ENCODE measurements at places on chromosomes 6 and 20.

- no peak for DNase-seq
Measured at GRCh38 chr6:140436023-140436811, 1061.8 kb upstream of the CITED2 start.

DNA sequence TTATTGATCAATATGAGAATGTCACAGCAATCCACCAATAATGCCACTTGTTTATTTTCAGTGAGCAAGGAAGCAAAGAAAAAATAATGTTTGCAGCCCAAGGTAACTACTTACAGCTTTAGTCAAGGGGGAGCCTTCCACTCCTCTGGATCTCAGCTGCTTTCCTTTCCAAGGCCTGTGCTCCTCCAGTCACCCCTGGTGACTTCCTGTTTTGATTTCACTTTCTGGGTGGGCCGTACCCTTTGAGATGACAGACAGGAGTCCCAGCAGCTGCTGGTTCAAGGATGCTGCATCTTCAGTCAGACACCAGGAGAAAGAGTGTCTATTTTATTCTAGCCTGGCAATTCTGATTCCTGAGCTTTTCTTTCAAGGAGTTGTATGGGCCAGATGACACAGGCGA lies 5.6 kb upstream of the VNN2 start:
- DNase-seq: no peak

GRCh38 chr20:16654858-16655535 lies 74.8 kb upstream of the SNRPB2 start:
- no peak for DNase-seq

DNA sequence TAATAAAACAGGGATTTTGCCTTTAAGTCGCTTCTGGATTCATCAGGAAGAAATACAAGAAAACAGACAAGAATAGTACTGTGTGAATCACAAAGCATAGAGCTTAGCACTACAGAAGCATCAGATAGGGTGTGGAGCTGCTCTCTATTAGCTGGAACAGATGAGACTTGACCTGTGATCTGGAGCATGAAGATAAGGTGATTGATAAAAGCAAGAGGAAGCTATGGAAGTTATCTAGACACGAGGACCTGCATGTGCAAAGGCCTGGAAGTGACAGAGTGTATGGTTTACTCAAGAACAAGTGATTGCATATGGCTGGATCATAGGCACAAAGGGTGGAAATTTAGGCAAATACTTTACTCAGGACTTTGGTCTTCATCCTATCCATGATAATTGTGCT lies 112.9 kb upstream of the MLIP start:
- no peak for DNase-seq

DNA sequence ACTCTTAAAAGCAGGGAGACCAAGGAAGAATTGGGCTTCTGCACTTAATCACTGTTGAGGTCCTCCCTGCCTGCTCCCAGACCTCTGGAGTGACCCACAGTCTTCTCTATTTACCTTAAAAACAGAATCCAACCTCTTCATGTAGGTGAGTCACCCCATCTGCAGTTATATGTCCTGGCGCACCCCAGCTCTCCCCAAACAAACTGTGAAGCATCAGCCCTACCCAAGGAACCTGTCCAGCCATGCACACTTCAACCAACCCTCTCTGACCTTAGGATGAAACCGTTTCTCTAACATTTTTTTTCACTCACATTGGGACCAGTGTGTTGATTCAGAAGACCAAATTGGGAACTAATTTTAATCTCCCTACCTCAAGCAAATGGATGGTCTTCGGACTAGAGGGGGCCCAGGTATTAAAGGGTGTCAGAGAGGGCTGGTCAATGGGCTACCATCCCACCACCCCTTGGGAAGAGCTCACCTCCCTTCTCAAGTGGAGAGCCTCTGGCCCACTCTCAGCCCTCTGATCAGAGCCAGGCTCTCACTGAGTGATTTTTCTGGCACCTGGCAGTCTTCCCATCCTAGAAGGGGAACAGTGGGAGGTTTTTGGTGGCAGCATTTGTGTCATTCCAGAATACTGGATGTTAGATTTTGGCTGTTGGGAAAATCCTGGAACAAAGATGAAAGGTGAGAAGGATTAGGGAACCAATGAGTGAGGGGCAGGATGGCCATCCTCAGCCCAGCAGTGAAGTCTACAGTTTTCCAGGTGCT lies 203.6 kb downstream of the LRFN2 start:
- DNase-seq: no peak

DNA sequence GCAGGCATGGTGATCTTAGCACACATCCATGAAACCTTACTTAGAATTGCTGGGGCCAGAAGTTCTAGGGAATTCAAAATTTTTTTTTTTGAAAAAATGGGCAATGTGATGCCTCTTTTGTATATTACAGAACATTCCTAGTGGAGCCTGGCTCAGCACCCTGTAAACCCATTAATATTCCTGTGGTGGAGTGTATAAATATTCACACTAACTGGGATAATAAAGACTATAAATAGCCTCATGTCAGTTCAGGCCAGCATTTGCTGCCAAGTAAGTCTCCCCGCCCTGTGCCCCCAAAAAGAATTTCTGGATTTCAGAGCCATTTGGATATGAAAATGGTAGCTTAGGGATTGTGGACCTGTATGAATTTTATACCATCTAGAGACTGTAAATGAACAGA lies 14.8 kb downstream of the BANF2 start:
- DNase-seq: no peak

DNA sequence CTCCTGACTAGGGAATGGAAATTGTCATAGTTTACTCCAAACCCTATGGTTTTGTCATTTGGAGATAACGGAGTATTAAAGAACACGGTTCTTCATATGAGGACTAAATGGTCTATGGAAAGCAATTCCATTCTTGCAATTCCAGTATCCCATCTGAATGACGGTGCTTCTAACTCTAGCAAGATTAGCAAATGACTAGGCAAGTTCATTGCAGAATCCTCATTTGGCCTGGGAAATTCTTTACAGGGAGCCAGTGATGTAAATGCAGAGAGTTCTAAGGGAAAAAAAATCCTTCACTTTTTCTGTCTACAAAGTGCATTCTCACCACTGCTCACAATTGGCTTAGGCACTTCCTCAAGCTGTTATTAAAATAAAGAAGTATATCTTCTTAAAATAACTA lies 111.5 kb downstream of the MOXD1 start:
- no peak for DNase-seq

DNA sequence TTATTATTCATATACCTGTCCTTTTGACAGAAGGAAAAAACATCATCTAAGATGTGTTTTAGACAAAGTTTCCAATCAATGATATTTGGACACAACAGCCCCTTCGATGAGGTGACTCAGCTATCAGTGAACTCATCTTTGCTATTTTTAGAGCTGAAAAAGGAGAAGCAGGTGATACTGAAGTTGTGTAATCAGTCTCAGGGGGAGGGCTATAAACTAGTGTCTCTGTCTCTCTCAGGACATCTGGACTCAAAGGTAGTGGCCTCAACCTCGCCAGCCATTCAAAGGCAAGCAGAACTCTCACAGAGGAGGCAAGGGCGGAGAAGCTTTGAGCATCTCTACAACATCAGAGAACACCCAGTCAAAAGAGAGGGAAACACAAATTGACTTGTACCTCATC lies 135.4 kb downstream of the BFSP1 start:
- DNase-seq: no peak

GRCh38 chr6:32118782-32119628 lies 9.0 kb downstream of the ATF6B start:
- DNase-seq: peak; percentile 88

- DNase-seq: no peak
Measured at GRCh38 chr6:145882121-145882531, 67.5 kb upstream of the FBXO30 start.

DNA sequence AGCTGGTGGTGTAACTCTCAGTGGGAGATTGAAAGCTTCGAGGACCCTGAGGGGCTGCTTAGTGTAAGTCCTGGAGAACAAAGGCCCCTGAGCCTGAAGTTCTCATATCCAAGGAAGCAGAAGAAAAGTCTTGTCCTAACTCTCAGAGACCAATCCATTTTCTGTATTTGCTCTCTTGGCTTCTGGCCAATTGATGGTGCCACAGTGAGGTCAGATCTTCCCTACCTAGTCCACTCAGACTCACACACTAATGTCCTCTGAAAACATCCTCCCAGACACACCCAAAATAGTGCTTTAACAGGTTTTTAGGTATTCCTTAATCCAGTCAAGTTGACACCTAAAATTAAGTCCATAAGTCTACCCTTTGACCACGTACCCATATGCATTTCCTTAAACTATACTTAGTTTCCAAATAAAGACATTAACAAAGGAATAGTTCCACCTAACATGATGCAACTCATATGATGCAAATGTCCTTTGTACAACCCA lies 29.4 kb downstream of the ZNF292 start:
- DNase-seq: no peak

- DNase-seq: no peak
Measured at GRCh38 chr20:56360908-56361205, 2.1 kb downstream of the FAM210B start.

DNA sequence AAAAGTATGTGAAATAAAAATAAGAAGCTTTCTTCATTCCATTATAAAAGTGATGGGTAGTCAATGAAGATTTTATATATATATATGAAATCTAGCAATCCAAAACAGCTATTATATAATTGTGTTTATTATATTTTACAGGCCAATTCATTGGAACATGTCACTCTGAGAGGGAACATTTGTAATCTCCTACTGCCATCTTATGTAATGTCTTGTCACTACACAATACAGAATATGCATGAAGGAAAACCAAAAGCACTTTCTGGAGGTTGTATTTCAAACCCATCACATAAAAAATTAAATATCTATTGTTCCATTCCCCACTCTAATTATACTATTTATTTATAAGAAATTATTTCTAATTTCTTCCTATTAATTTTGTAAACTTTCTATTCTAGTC lies 31.5 kb upstream of the IRAK1BP1 start:
- peak; percentile 40 for DNase-seq

GRCh38 chr6:8991844-8992243 lies 556.5 kb upstream of the SLC35B3 start:
- no peak for DNase-seq

DNA sequence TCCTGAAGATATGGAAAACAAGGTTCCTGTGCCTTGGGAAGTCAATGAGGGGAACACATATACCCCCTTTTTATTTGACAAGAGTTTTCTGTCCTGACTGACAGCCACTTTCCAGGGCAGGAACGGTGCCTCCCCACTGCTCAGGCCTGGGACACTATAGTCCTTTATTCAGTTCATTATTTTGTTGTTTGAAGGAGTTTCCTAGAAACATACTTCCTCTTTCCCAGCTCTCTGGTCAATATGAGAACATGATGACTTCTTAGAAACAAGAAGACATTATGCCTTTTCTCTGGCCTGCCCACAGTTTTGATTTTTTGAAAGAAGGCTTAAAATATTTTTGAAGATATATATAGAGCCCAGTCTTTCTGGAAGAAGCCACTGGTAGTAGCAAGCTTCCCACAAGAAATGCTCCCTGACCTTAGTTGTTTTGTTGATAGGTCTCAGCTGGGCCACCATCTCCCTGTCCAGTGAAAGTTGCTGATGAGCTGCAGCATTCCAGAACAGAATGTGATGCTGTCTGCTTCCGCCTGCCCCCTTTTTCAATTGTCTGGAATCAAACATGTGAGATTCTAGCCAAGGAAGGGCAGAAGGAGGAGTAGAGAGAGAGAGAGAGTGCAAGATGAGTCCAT lies 350.0 kb upstream of the PRND start:
- no peak for DNase-seq
